ENCODE measurements at places on chromosomes 6 and 20.

DNA sequence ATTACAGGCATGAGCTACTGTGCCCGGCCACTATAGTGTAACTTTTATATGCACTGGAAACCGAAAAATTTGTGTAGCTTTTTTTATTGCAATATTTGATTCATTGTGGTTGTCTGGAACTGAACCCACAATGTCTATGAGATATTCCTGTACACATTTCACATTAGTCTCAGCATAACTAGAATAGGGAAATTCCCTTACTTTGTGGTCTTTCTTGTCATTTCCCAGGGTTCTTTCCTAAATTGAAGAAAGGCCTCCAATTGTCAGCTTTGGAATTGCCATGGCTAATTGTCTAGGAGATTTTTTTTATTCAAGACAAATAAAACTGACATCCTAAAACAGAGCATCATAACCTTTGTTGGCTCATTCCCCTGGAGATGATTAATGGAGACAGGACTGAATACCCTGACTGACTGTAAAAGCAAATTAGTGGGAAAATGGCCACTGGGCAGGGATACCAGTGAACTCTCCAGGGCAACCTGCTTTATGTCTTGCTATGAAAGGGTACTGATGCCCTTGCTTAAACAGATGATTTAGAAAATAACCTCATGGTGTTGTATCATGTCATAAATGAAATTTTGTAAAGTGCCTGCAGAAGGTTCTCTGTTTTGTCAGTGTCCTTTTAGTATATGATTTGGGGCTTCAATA is 576.9 kb downstream of the RFPL4B start:
- DNase-seq: no peak

DNA sequence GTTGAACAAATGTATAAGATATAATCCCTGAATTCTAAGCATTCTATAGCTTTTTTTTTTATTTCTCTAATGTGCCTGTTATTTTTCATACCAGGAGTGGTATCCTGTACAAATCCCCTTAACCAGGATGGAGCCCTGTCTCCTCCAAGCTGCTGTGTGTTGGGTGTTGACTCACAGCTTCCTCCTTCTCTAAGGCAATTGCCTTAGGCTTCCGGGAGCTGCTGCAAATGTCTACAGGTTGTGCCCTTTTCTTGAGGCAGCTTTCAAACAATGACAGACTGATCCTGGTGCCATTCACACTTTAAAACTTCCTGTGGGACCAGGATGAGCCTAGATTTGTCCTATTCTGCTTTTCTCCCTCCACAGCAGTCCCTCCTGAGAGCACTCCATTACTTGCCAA is 173.2 kb downstream of the BTBD3 start:
- no peak for DNase-seq

DNA sequence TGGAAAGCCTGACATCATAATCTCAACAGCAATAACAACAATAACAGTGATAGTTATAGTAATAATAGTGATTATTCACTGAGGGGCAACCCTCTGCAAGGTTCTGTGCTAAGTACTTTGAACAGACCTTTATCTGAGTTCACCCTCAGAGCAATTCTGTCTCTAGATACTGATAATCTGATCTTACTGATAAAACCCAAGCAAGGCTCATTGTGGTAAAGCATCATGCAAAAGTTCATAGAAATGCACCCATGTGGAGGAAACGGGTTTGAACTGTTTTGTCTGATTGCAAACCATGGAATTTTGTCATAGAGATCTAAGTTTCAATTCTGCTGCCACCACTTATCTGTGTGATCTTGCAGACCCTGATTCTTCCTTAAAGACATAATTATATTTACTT is 1.3 kb upstream of the KIAA0408 start:
- DNase-seq: no peak

GRCh38 chr6:107488174-107488874 is 1.6 kb upstream of the SOBP start:
- DNase-seq: no peak

DNA sequence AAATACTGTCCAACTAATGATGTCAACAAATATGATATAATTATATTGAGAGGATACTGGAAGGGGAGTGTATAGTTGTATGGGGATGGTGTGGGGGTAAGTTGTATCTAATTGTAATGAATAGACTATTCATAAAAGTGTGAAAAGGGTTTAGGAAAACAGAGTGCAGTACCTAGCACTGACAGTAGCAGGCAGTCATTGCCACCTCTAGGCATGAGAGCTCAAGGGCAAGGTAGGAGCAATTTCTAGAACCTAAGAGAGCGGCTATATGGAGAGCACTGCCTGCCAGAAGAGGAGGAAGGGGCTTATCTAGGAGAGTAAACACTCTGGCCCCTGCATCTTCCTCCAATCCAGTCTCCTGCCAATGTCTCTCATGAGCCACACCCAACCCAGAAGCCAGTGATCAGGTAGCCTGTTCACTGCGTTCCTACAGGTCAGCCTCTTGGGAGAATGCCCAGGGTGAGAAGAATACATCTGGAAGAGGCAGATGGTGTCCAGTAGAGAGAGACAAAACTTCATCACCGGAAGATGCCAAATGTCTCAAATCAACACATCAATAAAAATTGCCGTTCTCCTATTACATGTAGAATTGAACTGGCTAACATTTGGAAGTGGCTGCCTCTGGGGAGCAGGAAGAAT is 200.0 kb downstream of the LY86 start:
- DNase-seq: no peak

GRCh38 chr6:142058551-142059290 is 74.0 kb upstream of the GJE1 start:
- no peak for DNase-seq

DNA sequence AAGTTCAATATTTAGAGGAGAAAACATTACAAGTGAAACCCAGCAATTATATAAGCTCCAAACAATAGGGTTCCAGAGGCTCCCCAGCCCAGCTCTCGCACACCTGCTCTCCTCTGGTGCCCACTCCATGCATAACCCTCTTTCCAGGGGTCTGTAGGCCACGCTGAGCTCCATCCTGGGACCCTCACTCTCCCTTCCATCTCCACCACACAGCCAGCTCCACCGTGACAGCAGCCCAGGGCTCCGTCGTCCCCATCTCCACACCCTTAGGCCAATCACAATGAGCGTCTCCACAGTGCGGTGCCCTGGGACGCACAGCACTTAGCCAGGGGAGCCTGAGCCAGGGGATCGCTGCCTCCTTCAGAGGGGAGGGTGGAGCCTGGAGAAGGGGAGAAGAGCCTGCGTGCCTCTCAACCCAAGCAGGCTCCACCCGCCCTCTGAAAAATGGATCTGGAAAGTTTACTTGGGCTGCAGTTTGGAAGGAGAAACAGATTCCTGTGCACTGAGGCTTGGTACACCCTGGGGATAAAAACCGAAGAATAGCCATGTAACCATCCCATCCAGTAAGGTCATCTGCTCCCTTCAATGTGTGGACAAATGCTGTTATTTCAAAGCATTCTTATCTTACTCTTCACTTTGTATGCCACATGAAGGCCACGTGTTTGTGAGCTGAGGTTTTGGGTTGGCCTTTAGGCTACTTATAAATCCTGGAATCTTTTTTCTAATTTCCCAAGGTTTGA is 72.4 kb upstream of the GGTLC1 start:
- no peak for DNase-seq

- no peak for DNase-seq
Measured at GRCh38 chr6:38482466-38482865, 157.3 kb downstream of the BTBD9 start.

DNA sequence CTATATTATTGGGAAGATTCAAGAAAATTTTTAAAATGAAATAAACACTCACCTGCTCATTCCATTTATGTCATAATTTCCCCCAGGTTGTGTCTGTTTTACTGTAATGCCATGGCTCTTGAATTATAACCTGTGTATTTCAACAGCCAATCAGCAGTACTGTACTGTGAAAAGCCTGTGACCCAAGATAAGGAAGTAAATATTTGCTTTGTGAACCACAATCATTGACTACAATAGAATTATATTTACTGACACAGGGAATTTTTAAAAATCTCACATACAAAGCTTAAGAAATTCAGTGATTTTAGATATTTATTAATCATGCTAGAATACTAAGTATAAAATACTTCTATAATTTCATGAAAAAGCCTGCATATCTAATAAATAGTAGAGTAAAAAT is 6.0 kb downstream of the RGS17 start:
- no peak for DNase-seq

DNA sequence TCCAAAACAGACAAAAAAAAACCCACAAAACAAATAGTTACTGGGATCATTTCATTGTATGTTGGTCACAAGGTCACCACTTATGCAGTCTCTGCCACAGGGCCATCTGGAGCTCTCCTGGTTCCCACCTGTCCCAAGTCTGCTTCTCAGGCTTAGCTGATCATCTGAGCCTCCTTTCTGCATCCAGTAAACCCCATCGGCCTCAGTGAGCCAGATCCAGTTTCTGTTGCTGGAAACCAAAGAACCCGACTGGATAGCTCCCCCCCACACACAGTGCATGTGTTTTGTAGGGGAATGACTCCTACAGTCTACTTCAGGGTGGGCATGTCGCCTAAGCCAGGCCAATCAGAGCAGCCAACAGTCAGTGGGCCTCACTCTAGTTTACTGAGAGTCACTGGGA is 233.3 kb downstream of the PREX1 start:
- DNase-seq: no peak

- no peak for DNase-seq
Measured at GRCh38 chr6:30719356-30719755, 796 bp upstream of the TUBB start.

DNA sequence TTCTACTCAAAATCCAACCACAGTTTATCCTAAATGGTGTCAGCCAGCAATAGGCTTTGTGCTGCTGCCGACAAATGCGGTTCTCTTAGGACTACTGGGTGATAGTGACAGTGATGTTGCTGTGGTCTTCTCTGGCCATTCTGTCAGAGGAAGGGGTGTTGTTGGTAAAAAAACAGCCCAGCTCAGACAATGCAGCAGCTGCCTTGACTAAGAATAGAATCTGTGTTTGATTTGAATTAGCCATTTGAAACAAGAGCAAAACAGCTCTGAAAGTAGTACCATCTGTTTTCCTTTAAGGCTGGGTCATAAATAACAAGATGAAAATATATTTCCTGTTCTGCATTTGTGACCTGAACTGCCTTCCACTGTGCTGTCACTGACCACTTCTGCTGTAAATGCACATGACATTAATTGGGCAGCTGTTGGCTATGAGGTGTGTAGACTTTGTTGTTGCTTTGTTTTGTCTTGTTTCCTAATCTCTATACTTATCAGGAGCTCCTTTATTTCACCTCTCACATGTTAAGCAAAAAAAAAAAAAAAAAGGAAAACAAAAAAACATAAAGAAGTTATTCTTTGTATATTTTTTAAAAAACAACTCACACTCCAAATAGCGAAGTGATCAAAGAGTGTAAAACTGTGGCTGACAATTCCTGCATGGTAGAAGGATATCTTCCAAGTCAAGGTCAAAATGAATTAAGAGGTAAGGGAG is 497.8 kb upstream of the ARID1B start:
- DNase-seq: no peak

DNA sequence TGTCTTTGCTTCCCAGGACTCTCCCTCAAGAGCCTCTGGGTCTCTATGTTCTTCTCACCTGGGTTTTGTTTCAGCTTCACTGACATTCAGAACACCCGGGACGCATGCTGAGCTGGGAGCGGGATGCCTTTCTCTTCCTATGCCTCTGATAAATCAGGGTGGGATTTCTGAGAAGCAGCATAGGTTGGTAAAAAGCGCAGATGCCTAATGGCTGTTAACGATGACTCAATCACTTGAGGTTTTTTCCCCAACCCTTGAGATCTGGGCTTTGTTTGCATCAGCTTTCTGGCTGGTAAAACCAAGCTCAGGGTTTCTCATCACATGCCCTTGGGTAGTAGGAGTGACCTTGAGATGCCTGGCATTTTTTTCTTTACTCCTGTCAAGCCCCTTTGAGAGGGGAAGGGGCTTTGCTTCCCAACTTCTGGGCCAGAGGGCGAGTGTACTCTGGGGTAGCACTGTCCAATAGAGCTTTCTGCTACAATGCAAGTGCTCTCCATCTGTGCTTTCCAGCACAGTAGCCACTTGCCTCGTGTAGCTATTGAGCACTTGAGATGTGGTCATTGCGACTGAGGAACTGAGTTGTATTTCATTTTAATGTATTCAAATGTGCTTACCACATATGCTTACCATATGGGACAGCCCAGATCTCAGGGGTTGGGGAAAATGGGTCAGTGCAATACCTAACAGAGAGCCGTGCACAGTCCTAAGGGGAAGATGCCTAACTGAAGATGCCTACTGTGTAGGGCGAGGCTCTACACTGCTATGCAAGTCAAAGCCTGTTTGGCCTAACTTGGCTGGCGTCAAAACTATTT is 69.1 kb downstream of the PPP1R14C start:
- no peak for DNase-seq

DNA sequence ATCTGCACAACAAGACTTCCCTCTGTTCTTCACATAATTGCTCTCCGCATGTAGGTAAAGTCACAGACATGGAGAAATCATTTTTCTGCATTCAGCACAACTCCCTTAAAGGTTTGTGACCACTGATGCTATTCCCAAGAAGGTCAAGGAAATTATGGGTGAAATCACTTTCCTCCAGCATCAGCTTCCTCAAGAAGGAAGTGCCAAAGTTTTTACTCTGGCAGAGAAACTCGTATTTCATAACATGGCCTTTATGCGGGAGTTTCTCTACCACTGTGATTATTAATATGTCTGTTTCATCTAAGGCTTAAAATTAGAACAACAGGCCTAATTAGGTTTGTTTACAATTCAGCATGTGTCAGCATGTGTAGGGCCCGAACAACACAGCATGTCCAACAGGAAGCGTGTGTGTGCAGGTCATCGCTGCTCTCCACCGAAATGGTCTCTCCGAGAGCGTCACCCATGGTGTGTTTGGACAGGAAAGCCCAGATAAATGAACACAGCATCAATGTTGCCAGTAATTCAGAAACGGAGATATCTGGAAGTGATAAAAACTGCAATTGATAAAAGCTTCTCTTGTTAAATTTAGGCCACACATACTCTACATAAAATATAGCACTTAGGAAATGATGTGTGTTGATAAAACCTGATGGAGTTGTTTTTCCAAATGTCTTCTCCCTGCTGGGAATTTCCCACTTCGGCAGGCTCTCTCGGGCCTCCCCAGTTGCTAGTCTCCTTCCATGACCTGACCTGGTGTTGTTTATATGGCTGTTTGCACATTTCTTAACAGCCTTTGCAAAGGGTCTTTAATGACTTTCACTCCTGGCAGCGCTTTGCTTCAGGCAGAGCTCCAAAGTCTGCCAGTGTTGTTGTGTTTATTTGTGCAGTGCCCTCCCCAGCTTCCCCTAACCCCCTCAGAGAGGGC is 265.1 kb upstream of the CEP162 start:
- no peak for DNase-seq

- DNase-seq: no peak
Measured at GRCh38 chr6:155505608-155505989, 50.0 kb upstream of the NOX3 start.

GRCh38 chr6:16595514-16596120 is 165.6 kb downstream of the ATXN1 start:
- no peak for DNase-seq
